ENCODE measurements at places on chromosomes 4 and X.

- DNase-seq = peak; percentile 69
Observed at GRCh38 chr4:70703619-70704214, 15.4 kb downstream of the UTP3 start.

- no peak for DNase-seq
Observed at GRCh38 chr4:36794716-36795115, 449.8 kb upstream of the NWD2 start.

DNA sequence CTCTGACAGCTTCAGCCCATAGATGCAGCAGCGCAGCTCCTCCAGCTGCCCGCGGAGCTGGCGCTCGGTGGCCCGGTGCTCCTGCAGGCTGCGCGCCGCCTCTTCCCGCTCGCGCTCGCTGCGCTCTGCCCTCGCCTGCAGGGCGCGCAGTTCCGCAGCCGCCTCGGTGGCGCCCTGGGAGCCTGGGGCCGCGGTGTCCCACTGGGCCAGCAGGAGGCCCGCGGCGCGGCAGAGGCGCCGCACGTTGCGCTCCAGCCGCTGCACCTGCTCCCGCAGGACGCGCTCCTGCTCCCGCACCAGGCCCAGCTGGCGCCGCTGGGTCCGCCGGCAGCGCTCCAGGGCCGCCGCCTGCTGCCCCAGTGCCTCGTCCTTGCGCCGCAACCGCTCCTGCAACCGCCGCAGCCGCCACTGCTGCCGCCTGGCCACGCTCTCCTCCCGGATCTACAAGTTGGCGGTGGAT lies 10.1 kb downstream of the C4orf50 start:
- DNase-seq = no peak

GRCh38 chrX:96027407-96027806 lies 657.2 kb upstream of the DIAPH2 start:
- no peak for DNase-seq

DNA sequence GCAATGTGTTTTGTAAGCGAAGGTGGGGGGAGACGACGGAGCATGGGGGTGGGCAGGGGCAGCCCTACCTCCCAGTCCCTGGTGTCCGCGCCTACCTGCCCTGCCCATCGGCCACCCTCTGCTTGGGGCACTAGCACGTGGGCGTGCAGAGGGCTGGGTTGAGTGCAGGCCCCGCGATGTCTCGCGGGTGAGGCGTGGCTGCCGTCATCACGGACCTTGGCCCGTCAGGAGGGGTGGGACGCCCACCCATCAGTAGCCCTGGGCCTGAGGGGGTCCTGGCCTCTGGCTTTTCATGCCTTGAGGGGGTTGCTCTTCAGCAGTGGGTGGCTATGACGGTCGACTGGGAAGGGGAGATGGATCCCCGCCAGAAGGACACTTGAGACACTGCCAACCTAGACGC lies 36.1 kb upstream of the GEMIN8 start:
- DNase-seq = no peak

- no peak for DNase-seq
Observed at GRCh38 chr4:71545168-71545567, 206.3 kb downstream of the SLC4A4 start.

DNA sequence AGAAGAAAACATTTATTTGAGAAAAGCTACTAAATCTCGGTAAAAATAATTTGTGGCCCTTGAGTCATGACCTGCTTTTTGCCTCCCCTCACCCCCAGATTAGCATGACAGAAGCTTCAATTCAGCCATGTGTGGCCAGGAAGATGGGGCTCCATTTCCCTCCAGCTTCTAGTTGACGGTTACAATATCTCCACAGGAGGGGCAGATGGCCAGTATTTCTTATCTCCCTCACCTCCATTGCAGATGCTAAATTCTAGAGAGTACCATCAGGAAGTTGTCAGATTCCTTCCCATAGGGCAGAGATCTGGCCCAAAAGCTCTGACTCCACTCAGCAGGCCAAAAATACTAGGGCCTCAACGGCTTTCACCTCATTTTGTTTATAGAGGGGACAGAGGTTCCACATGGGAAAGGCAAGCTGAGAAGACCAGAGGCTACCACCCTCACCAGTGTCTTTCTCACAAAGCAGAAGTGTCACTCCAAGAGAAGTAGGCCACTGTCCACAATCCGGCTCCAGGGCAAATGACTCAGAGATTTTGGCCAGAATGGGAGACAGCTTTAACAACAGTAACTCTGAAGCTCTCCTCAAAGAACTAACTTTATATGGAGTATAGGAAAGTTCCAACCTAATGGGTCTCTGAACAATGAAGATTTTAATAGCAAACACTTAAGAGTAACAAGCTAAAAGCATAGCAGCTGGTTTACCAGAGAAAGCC lies 108.3 kb downstream of the TBC1D19 start:
- DNase-seq = no peak

GRCh38 chr4:5036239-5036638 lies 15.0 kb upstream of the STK32B start:
- DNase-seq = peak; percentile 53

All from NCI-H526 (cell line).